Suppressor macrophage treated with lipopolysaccharide for 1 hour (primary cell): ENCODE measurements at places on chromosomes 7 and 10.

DNA sequence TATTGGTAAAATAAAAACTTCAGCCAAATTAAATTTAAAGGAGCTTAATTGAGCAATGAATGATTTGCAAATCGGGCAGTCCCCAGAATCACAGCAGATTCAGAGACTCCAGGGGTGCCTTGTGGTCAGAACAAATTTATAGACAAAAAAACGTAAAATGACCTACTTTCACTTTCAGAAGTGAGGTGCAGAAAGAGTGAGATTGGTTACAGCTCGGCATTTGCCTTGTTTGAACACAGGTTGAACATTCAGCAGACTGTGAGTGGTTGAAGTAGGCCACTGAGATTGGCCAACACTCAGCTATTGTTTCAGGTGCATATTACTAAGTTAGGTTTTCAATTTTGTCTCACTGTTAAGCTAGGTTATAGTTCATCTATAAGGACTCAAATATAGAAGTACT lies 153.4 kb downstream of the BICC1 start:
- DNase-seq, result no peak

- no peak for DNase-seq
Observed at GRCh38 chr10:48792687-48793096, 108.0 kb downstream of the WDFY4 start.

DNA sequence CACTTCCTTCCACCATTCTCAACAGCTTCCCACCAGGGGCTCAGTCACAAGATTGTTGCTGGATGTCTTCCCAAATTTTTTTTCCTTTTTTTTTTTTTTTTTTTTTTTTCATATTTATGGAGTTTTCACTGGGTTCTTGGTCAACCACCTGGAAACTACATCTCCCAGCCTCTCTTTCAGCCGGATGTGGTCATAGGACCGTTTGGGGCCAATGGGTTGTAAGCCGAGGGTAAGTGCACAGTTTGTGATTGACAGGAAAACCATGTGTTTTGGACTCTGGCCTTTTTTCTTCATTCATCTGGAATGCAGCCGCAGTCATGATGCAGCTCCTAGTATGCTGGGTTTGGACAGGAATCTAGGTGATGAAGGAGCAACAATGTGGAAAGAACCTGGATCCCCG lies 337.1 kb upstream of the FOXK1 start:
- DNase-seq, result no peak

DNA sequence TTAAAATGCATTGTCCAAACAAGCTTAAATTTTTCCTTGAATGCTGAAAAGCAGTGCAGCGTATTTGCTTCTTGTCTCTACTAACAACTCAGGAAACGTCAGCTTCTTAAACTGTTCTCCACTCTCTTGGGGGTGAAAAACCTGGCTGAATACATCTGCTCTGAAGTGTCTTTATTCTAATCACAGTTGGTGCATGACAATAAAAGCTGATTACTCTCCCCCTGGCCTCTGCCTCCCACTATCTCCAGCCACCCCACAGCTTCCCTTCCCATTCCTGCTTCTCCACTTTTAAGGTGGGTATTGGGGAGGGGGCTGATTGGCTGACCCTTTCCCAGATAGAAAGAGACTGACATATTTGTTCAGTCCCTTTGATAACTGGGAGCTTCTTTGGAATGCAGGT lies 456.0 kb downstream of the SORCS1 start:
- no peak for DNase-seq

- peak; percentile 88 for DNase-seq
Observed at GRCh38 chr10:14016011-14016536, 314.6 kb downstream of the FRMD4A start.

- no peak for DNase-seq
Observed at GRCh38 chr10:77977934-77978333, 51.4 kb upstream of the DLG5 start.

GRCh38 chr7:102943423-102944169 lies 30.8 kb downstream of the LRRC17 start:
- no peak for DNase-seq
